ENCODE measurements at places on chromosomes 7 and 10. TPM values are rescaled to one million over a fixed set of nuclear protein-coding genes. Genes with fewer than 3 reads are reported as not detected.

DNA sequence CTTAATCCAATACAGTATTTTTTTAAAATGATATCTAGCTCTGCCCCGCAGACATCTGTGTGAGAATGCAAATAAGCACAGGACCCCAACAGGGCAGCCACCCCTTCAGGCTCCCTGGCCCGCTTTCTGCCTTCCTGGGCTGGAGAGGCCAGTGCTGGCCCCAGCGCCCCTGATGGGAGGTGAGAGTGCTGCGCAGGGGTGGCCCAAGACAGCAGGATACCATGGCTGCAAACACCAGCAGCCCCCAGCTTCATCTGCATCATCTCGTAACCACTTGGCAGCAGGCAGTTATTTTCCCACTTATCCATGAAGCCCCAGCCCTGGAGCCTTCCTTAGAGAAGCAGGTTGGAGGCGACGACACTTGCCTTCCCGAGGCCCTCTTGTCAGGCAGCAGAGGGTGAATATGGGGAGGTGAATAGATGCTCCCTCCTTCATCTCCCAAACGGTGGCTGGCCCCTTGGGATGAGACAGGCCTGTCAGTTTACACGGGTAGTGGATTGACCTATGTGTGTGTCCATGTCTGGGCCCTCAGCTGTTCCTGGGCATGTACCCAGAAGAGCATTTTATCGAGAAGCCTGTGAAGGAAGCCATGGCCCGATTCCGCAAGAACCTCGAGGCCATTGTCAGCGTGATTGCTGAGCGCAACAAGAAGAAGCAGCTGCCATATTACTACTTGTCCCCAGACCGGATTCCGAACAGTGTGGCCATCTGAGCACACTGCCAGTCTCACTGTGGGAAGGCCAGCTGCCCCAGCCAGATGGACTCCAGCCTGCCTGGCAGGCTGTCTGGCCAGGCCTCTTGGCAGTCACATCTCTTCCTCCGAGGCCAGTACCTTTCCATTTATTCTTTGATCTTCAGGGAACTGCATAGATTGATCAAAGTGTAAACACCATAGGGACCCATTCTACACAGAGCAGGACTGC lies 71.2 kb downstream of the ALOX5 start:
- no peak for DNase-seq

GRCh38 chr7:134946260-134946659 lies 40.0 kb upstream of the AGBL3 start:
- no peak for DNase-seq

GNG11 gene
- 43.6 TPM for total RNA-seq

DNA sequence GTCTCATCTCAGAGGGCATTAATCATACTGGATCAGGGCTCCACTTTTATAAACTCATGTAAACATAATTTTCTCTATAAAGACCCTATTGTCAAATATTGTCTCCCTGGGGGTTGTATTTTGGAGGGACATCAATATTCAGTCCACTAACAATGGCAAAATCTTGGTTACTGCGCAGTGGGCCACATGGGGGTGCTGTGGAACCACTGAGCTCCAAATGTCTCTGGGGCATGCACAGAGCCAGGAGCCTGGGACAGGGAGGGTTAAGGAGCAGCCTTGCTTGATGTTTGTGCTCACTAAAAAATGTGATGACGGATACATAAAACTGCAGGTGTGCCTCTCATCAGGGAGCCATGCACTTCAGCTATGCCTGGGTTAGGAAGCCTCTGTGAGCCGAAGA lies 62.1 kb upstream of the PRSS58 start:
- DNase-seq = no peak

- no peak for DNase-seq
Measured at GRCh38 chr10:74575191-74575720, 251.1 kb upstream of the KAT6B start.
